ENCODE measurements at places on chromosomes 3 and 15. TPM values are rescaled to one million over a fixed set of nuclear protein-coding genes. Genes with fewer than 3 reads are reported as not detected.
A peak's percentile ranks its signal among the peaks of the same experiment; 100 is the strongest.

GSK3B gene
- 39.5 TPM for polyA plus RNA-seq

PRSS50 gene
- not detected for polyA plus RNA-seq

CISH gene
- 1.9 TPM for polyA plus RNA-seq

PEX11A gene
- 4.0 TPM for polyA plus RNA-seq

FOXB1 gene
- not detected for polyA plus RNA-seq

- no peak for DNase-seq
- no peaks in the 10 kb centered on the region for H3K27me3 ChIP-seq
- no peak overlapping the region for H3K4me3 ChIP-seq
- no peak overlapping the region for H3K27ac ChIP-seq
- H3K4me1 ChIP-seq = no peaks in the 10 kb centered on the region
- no peaks in the 10 kb centered on the region for H3K36me3 ChIP-seq
Measured at GRCh38 chr3:140472306-140473020, 205.4 kb upstream of the TRIM42 start.

DNA sequence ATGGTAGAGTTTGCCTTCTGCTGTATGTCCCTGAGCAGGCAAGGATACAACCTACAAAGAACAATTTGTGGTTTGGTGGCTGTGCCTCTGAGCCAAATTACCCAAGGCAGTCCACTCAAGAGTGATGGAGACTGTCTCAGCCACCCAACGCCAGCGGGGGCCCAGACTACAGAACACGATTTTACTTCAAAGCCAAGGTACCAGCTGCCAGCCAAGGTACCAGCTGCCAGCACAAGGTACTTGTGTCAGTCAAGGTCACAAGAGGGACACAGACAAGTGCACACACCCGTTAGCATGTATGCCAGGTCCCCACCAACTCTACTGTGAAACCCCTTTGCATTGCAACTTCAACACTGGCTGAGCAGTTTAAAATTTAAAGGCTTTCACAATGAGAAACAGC is 23.5 kb downstream of the COLQ start:
- H3K4me3 ChIP-seq = no peak overlapping the region
- no peak for DNase-seq
- H3K4me1 ChIP-seq = no peaks in the 10 kb centered on the region
- H3K36me3 ChIP-seq = no peaks in the 10 kb centered on the region
- H3K27me3 ChIP-seq = peaks cover 2% of the 10 kb centered on the region

- H3K4me1 ChIP-seq = peaks cover under 1% of the 10 kb centered on the region
- no peak overlapping the region for H3K27ac ChIP-seq
- peak; percentile 33 for DNase-seq
- H3K36me3 ChIP-seq = no peaks in the 10 kb centered on the region
- H3K4me3 ChIP-seq = no peak overlapping the region
- no peaks in the 10 kb centered on the region for H3K27me3 ChIP-seq
Measured at GRCh38 chr15:64522226-64522823, 61.9 kb downstream of the ZNF609 start.

All from fibroblast of lung (primary cell).